T47D (cell line): ENCODE measurements at places on chromosomes 11 and 22.

DNA sequence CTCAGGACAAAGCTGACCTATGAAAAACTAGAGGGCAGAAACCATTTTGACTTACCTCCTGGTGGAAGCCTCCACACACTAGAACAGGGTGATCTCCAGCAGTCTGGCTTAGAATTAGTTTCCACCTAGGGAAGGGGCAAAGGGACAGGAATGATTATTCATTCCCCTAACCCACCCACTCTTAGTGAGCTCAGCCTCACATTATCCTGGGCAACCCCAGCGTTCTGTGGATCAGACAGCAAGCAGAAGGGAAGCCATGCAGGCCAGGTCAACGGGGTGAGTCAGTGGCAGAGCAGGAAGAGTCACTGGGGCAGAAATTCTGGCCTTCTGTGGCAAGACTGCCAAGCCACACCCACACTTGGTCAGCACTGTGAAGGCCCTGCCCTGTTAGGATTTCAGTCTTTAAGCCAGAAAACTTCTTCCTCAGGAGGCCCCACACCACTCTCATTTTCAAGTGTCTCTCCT lies 10.5 kb downstream of the NUMA1 start:
- DNase-seq, result peak; percentile 82

- no peak for DNase-seq
These were observed 40.8 kb downstream of the MORC2 start for GRCh38 chr22:30927806-30928205.

GRCh38 chr11:112288021-112288420 lies 27.4 kb upstream of the PLET1 start:
- DNase-seq, result no peak

DNA sequence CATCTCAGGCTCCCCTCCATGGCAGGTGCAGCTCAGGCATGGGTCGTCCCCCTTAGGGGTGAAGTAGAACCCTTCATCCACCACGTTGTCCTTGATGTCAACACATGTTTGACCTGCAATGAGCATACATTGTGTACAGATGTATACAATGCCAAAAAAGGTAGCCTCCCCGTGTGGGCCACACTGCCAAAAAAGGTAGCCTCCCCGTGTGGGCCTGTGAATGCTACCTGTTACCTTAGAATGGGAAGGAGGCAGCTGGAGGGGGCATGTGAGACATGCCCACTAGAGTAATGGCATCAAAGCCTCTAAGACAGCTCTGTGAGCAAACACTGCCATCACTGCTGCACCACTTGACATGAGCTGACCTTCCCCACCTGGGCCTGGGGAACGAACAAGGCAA lies 73.7 kb downstream of the DGCR2 start:
- no peak for DNase-seq

GRCh38 chr22:49735411-49735900 lies 92.2 kb downstream of the BRD1 start:
- peak; percentile 47 for DNase-seq

- DNase-seq, result no peak
These were observed 56.6 kb upstream of the SCUBE2 start for GRCh38 chr11:9148035-9148434.

DNA sequence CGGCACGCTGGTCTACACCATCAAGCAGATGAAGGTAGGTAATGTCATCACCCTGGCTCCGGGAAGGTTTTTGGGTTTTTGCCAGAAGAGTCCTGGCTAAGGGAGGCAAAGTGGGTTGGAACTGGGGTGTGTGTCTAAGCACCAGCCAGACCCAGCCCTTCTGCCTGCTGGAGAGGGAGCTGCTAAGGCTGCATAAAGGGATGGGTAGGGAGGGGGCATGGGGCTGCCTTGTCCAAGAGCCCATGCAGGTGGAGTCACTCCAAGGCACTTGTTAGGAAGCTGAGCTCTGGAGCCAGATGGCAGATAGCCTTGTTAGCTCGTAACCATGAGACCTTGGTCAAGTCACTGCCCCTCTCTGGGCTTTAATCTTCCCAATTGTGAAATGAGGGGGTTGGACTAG lies 48.0 kb downstream of the TIMP3 start:
- no peak for DNase-seq

- no peak for DNase-seq
These were observed 114.8 kb downstream of the FAM76B start for GRCh38 chr11:95674657-95675358.

DNA sequence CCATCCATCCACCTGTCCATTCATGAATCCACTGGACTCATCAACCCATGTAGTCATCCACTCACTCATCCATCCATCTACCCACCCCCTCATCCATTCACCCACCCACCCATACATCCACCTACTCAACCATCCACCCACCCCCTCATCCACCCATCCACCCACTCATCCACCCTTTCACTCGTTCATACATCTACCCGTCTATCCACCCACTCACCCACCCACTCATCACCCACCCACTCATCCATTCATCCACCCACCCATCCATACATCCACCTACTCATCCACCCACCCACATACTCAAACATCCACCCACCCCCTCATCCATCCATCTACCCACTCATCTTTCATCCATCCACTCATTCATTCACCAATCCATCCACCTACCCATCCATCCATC lies 37.7 kb downstream of the RTL6 start:
- DNase-seq, result no peak

DNA sequence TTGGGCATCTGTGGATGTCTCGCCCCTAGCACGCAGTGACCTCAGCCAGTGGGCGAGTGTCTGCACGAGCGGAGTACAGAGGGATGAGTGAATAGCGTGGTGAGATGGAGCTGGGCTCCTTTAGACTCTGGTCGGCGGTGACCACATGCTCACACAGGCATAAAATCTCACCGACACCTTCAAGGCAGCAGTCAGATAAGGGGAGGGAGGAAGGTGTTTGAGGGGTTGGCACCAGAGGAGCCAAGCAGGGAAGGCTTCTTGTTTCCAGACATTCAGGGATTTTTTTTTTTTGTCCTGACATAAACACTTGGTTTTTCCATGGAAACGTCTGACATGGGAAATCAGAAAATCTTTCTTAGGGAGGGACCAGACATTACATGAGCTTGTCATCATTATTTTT lies 35.8 kb downstream of the GRIK4 start:
- DNase-seq, result no peak

GRCh38 chr22:22799561-22799960 lies 88.1 kb upstream of the IGLL5 start:
- DNase-seq, result no peak

DNA sequence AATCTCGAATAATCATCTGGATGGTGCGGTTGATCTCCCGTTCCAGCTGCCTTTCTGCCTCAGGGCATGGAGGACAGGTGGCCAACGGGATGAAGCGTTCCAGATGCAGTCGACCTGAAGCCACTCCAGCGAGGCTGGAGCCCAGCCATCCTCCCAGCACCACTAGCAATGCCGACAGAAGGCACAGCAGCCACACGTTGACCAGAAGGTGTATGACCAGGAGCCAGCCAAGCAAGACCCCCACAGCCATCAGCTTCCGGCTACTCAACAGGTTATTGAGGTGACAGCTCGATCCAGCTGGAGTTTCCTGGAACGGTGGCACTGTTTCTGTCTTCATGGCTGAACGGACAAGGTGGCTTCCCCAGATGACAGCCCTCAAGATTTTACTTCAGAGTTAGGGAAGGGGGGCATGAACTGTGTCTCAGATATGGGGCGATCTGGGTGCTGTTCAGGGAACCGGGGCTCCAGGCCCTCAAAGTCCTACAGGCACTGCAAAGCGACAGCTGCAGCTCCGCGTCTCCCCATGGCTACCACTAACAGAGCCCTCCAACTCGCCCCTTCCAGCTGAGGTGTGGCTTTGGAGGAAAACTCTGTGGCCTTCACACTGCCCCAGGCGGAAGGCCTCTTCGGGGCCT lies 559 bp downstream of the SNX19 start:
- DNase-seq, result no peak
